ENCODE measurements at places on chromosomes 12 and 14.

DNA sequence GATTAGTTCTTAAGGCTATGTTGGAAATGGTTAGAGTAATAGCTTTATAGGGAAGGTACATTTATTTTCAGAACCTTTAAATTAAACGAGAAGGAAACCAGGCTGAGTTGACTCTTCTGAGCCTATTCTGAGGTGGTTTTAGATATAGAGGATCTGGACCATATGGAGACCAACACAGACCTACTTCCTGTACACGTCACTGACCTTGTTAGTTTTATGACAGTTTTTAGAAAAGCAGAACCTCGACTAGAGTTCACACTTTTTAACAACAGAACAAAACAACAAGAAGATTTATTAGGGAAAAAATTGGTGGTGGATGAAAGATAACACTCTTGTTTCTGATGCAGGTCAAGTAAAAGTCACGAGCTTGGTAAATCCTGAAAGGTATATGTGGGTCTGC lies 107.1 kb downstream of the NPAS3 start:
- no peak for DNase-seq

DNA sequence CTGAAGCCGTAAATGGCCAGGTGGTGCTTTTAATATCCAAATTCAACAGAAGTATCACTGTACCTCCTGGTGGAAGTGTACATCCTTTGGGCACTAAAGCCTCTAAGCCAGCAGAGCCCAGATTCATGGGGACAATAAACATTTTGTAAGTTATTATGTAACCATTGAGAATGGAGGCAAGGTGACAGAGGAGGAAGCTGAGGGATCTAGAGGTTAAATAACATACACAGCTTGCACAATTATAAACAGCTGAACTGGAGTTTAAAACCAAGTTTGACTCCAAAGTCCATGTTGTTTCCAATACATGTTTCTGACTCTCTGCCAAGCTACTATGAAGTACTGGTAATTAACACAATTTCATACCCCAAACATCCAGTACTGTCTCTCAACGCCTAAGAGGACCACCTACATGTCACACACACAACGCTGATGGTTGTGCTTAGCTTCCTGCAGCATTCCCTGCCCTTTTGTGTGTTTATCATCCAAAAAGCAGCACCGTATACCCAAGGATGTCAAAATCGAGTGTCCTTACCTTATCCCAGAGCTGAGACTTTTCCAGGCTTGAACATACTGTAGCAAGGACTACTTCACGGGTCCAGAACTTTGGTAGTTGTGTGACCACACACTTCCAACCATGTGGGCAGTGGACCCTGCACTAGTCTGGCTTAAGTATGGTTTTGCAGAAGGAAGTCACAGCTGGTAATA lies 41.3 kb downstream of the EGLN3 start:
- no peak for DNase-seq

DNA sequence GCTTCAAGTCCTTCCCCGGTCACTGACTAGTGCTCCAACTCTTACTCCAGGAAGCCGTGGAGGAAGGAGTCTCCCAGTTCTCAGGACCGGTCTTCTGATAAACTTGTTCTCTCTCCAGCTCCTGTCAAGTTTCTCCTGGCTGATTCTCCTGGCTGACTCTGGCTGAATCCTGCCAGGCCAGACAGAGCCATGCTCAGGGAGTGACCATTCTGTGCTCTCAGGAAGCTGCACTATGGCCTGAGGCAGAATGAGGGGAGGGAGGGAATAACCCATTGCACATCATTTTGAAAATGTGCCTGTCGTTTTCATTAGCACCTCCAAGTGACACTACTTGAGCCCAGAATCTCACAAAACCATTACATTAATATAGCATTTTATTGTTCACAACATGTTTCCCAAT lies 80.8 kb downstream of the IFNG start:
- DNase-seq = no peak

- no peak for DNase-seq
Measured at GRCh38 chr12:69906411-69907216, 81.6 kb downstream of the MYRFL start.
